T follicular helper cell (primary cell): ENCODE measurements at places on chromosomes 7 and 10.

DNA sequence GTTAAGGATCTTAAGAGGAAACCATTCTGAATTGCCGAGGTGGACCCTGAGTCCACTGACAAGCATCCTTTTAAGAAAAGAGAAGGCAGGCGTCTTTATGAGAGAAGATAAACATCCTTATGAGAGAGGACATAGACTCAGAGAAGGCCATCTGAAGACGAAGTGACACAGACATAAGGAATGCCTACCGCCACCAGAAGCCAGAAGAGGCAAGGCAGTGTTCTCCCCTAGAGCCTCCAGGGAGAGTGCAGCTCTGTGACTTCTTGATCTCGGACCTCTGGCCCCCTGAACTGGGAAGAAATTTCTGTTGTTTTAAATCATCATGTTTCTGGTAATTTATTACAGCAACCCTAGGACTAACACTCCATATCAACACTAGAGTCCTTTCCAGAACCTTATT, 25.2 kb upstream of the ING3 start:
- DNase-seq = no peak

- DNase-seq = no peak
Measured at GRCh38 chr10:52682766-52683165, 89.8 kb downstream of the MBL2 start.

- DNase-seq = no peak
Measured at GRCh38 chr7:18538554-18539250, 43.2 kb downstream of the HDAC9 start.

DNA sequence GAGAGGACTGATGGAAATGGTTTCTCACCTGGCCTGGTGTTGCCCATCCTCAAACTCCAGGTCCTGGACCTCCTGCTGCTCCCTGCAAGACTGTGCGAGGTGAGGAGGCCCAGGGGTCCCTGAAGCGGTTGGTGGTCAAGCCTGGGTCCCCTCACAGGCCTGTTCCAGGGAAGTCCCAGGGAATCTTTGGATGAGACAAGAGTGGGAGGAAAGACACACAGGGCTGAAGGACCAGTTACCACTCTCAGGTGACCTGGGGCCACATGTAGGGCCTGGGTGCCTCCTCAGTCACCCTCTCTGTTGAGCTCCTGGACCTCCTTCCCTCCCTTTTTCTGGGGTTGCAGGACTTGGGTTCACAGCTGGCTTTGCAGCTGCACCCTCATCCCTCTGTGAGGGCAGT, 42.6 kb upstream of the CXCL12 start:
- DNase-seq = no peak

- no peak for DNase-seq
Measured at GRCh38 chr10:115209133-115209532, 116.0 kb downstream of the ATRNL1 start.

DNA sequence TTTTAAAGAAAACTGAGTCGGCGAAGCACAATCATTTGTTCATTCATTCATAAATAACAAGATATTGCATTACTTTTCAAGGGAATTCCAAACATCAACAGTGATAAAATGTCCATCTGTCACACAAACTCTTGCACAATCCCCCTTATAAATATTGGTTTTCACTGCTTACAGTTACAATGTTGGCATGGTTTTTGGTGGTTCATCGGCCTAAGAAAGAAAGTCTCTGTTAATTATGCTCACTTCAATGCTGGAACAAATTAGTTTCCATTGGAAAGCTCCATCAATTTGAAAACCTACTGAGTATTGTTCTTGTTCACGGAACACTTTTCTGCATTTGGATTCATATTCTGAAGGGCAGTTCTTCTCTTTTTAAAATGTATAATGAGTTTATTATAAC, 188.5 kb downstream of the JAZF1 start:
- no peak for DNase-seq

GRCh38 chr7:27756298-27756697, 16.3 kb downstream of the TAX1BP1 start:
- no peak for DNase-seq

DNA sequence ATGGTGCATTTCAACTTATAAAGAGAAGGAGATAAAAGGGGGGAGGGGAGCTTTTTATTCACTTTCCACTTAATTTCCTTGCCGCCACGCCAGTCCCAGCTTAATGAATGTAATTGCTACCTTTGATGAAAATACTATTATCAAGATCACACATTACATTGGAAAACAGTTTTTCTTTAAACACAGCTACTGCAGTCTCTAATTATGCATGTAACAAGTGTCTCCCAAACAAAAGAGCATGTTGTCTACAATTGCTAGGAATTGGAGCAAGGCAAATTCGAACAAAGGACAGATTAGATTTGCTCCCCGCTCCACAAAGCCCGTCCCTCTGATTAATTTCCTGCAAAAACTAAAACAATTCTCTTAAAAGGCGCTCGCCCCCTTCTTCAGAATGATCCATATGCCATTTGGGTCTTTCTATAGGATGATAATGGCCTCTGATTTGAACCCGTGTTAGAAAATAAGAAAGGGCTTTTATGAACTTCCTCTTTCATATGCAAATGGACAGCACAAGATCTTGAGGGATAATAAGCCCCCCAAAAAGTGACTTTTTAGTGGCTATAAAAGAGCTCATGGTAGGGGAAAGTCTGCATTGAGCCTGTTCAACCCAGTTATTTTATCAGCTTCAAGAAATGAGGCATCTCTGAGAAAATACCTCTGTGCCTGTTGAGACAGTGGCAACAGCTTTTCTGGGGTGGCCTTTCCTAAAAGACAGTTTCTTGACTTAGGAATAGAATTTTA, 60.6 kb downstream of the ACADSB start:
- no peak for DNase-seq

GRCh38 chr10:6072215-6072934, 10.2 kb upstream of the IL2RA start:
- DNase-seq = no peak

GRCh38 chr7:55325371-55325792, 39.8 kb upstream of the LANCL2 start:
- DNase-seq = no peak

- no peak for DNase-seq
Measured at GRCh38 chr10:47413531-47414226, 29.6 kb upstream of the ZNF488 start.

GRCh38 chr7:33854178-33854577, 51.2 kb upstream of the BMPER start:
- DNase-seq = no peak

- DNase-seq = no peak
Measured at GRCh38 chr7:371119-371778, 81.3 kb downstream of the FOXL3 start.

DNA sequence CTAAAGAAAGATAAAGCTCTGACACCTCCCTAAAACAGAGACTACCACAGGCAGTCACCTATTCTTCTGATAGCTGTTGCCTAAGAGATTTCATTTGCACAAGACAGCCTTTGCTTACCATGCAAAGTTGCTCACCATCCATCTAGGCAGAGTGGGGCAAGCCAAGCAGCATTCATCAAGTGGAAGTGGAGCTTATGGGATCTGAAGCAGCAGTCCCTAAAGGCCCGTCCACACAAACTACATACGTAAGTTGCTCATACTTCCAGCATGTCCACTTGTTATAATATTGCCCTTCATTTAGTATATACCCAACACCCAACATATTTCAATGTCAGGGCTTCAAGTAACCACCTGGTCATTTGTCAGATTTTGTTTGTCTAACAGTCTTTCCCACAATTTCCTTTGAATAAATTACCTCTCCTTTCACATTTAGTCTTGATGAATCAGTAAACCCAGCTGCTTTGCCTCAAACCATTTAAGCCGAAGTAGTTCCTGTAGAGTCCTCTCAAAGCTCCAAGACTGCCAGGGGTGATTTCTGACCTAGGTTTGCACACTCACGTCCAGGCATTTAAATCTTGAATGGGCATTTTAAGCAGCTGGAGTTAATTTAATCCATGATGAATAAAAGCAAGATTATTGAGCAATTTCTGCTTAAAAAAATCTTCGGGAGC, 67.9 kb downstream of the ATAD1 start:
- DNase-seq = no peak

- no peak for DNase-seq
Measured at GRCh38 chr10:119522747-119523426, 19.6 kb downstream of the RGS10 start.

GRCh38 chr10:96138102-96138501, 8.0 kb downstream of the ZNF518A start:
- DNase-seq = no peak

DNA sequence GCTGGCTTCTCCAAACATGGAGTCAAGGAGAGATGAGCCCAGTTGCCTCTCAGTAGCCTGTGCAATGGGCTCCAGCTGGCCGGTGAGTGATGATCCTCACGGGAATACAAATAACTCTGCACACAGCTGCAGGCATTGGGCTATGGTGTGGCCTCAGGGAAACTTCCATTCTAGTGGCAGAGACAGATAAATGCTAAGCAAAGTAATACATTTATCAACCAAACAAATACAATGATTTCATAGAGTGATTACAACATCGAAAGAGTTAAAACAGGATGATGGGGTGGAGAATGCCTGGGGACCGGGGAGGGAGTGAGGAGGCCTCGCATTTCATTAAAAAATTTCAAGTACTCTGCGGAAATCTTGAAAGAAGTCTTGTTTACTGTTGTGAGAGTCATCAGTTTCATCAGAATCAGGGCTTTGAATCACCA, 15.0 kb upstream of the AKR1B1 start:
- DNase-seq = no peak

GRCh38 chr7:146655928-146656797, 539.6 kb downstream of the CNTNAP2 start:
- no peak for DNase-seq
